ENCODE measurements at places on chromosomes 16 and 17.
A peak's percentile ranks its signal among the peaks of the same experiment; 100 is the strongest.

GRCh38 chr16:80947708-80948625 lies 58.7 kb downstream of the CMC2 start:
- peak; percentile 9 for DNase-seq

- DNase-seq = no peak
These were observed 1.4 kb downstream of the HBM start for GRCh38 chr16:167122-167690.

DNA sequence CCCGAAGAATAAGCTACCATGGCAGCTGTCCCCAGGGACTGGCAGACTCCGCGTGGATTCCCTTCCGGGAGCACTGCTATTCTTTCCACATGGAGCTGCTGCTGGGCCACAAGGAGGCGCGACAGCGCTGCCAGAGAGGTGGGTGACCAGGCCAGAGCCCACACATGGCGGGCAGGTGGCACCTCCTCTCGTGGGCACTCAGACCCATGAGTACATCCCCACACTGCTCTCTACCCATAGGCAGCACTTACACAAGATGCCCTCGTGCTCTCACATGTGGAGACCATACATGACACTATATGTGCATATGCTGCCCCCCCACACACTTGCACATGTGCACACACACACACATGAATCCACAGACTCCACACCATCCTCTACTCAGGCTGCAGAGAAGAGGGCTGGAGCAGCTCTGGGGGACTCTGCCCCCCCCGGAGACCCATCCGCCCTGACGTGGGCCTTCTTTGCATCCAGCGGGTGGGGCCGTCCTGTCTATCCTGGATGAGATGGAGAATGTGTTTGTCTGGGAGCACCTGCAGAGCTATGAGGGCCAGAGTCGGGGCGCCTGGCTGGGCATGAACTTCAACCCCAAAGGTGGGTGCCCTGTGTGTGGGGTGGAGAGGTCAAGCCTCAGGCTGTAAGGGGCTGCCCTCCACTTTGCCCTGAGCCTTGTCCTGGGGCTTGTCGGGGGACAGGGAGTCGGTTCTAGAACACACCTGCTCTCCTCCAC lies 62.9 kb downstream of the MRC2 start:
- DNase-seq = no peak

- DNase-seq = no peak
These were observed 241.8 kb downstream of the C16orf95 start for GRCh38 chr16:87075319-87075860.

GRCh38 chr16:68202091-68202519 lies 33.8 kb downstream of the ESRP2 start:
- DNase-seq = no peak

- no peak for DNase-seq
These were observed 1.0 kb downstream of the TACO1 start for GRCh38 chr17:63601439-63602371.

- DNase-seq = no peak
These were observed 3.7 kb downstream of the TXNDC11 start for GRCh38 chr16:11738742-11739544.

- DNase-seq = no peak
These were observed 237.7 kb downstream of the SEC14L1 start for GRCh38 chr17:77378318-77379064.

DNA sequence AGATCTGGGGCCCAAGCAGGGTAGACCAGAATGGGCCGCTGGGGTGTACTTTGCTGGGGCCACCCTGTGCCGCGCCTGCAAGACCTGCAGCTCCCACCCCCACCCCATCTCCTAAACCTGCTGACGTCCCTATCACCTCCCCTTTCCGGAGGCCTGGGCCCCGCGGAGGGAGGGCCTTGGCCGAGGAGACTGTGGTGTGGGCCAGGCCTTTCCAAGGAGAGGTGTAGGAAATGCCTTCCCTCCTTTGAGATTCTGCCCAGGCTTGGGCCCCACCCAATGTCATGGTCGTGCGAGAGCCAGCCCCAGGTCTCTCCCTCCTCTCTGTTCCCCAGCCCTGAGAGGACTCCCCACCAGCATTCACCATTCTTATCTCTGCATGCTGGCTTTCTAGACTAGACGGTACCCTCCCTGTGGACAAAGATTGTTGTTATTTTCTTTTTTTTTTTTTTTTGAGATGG lies 3.9 kb upstream of the WFIKKN2 start:
- no peak for DNase-seq

DNA sequence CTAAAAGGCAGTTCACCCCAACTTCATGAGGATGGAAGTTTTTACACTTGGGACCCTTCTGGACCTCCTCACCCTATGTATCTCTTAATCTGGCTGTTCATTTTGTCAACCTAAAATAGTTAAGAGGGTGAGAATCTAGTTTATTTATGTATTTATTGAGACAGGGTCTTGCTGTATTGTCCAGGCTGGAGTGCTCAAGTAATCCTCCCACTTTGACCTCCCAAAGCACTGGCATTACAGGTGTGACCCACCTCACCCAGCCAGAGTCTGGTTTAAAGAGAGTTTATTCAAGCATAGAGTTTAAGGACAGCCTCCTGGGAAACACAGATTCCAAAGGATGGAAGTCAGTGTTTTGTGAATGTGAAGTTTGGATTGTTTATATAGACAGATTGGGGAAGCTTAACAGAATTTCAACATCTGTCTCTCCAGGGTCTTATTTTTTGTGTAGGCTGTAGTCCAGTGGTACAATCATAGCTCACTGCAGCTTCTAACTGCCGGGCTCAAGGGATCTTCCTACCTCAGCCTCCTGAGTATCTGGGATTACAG lies 8.0 kb upstream of the APPBP2 start:
- no peak for DNase-seq

- DNase-seq = no peak
These were observed at the start of gene CPNE7 for GRCh38 chr16:89575247-89576152. Gene CPNE7 (plus strand): TSS chr16:89575758. CDS start chr16:89575898, 140 bp downstream.

- no peak for DNase-seq
These were observed 7.3 kb downstream of the PMFBP1 start for GRCh38 chr16:72164691-72165090.

DNA sequence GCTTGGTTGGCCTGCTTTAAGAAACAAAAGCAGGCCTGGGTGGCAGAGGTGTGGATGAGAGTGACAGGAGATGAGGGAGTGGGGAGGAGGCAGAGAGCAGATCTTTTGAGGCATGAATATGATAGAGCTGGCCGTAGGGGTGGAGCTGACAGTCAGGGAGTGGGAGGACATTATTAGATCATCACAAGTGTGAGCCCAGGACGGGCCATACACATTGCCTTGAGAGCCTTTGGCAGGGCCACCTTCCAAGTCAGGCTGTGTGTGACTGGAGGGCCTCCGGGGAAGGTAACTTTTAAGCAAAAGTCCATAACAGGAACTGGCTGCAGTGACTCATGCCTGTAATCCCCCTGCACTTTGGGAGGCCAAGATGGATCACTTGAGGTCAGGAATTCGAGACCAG lies 26.3 kb downstream of the GINS3 start:
- no peak for DNase-seq

- DNase-seq = no peak
These were observed 5.9 kb downstream of the FASN start for GRCh38 chr17:82092094-82092586.

GRCh38 chr16:82439678-82440293 lies 187.0 kb upstream of the CDH13 start:
- no peak for DNase-seq

DNA sequence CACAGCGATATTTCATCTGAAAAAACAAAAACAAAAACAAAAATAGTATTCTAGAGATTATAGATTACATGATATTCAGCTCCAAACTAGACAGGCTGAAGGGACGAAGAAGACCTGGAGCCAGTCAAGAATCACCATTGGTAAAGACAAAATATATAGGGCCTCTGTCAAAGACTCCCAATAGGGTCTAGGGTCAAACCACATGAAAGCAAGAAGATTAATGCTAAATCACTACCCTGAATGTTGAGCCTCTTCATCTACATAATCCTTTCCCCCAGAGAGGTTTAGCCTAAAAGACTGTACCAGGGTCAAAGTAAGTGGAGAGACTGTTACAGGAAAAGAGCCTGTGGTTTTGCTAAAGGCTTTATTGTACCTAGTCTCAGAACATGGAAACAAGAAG lies 10.8 kb upstream of the NME1 start:
- no peak for DNase-seq

DNA sequence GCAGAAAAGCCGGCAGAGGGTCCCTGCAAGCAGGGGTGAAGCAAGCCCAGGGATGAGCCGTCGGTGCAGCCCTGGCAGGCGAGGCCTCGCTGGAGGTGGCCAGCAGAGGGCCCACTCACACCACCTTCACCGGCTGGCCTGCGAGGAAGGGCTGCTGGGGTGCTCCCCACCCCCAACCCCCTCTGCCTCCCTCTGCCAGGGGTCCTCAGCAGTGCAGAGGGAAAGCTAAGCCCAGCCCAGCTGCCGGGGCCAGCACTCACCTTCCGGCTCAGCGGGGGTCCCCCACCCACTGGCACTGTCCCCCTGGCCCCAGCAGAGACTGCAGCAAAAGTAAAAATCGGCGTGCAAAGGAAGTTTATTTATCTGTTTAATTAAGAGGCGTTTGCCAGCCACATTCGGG lies 113.4 kb downstream of the ENGASE start:
- no peak for DNase-seq

- no peak for DNase-seq
These were observed 27.5 kb downstream of the GOSR2 start for GRCh38 chr17:46950342-46950996.

DNA sequence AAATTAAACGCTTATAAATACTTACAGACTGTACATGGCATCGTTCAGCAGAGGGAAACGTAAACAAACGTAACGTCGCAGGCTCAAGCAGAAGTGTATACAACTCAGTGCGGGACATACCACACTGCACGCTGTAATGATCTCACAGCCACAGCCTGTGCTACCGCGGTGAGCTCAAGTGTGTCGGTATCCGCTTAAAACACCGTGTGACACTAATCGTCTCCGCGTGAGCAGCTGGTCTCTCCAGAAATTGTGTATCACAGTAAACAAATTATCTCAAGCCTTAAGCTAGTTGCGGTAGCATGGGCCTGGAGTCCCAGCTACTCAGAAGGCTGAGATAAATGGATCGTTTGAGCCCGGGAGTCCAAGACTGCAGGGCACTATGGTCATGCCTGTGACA lies 115.3 kb downstream of the ANKRD11 start:
- no peak for DNase-seq

- no peak for DNase-seq
These were observed 26.3 kb downstream of the SMURF2 start for GRCh38 chr17:64635647-64636305.

All from substantia nigra (tissue), 51 donors.